ENCODE measurements at places on chromosomes 7 and 10.
A peak's percentile ranks its signal among the peaks of the same experiment; 100 is the strongest.

GRCh38 chr7:87000344-87000743 lies 59.1 kb downstream of the ELAPOR2 start:
- DNase-seq, result no peak

GRCh38 chr10:14604181-14605142 lies 170.2 kb downstream of the FAM107B start:
- DNase-seq, result no peak

DNA sequence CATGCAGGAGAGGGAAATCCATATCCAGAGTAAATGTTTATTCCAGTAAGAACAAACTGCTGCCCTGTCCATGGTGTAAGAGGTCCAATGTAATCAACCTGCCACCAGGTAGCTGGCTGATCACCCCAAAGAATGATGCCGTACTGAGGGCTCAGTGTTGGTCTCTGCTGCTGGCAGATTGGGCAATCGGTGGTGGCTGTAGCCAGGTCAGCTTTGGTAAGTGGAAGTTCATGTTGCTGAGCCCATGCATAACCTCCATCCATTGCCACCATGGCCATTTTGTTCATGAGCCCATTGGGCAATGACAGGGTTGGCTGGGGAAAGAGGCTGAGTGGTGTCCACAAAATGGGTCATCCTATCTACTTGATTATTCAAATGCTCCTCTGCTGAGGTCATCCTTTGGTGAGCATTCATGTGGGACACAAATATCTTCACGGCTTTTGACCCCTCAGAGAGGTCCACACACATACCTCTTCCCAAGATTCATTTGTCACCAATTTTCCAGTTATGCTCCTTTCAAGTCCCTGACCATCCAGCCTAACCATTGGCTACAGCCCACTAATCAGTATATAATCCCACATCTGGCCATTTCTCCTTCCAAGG lies 23.3 kb upstream of the PAPSS2 start:
- DNase-seq, result no peak

GRCh38 chr7:151684408-151685175 lies 164.9 kb upstream of the RHEB start:
- no peak for DNase-seq

GRCh38 chr10:120075349-120075748 lies 182.8 kb downstream of the SEC23IP start:
- DNase-seq, result no peak

DNA sequence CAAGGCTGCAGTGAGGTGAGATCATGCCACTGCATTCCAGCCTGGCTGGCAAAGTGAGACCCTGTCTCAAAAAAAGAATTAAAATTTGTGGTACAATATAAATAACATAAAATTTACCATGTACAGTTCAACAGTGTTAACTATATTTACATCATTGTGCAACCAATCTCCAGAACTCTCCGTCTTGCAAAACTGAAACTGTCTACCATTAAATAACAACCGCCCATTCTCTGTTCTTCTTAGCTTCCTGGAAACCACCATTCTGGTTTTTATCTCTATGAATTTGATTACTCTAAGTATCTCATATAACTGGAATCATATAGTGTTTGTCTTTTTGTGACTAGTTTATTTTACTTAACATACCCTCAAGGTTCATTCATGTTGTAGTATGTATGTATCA lies 167.6 kb downstream of the AUTS2 start:
- no peak for DNase-seq

- DNase-seq, result peak; percentile 20
These were observed 302.7 kb downstream of the RPS24 start for GRCh38 chr10:78336402-78336791.

DNA sequence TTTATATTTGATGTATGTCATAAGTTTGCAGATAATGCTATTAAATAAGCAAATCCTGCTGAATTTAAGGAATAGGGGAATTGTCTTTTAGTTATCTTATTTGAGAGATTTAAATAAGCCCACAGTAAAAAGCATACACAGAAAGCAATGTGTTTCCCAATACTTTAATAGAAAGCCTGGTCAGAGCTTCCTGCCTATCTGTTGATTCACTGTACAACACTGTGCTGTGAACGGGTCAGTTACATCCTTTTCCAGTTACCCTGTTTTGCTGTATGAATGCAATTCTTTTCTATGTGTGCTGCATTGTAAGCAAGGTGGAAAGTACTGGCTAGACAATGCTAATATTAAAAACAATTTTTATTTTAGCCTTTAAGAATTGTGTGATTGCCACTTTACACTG lies 81.2 kb downstream of the ANKRD7 start:
- DNase-seq, result no peak

GRCh38 chr7:80380957-80381356 lies 130.9 kb downstream of the GNAT3 start:
- no peak for DNase-seq

DNA sequence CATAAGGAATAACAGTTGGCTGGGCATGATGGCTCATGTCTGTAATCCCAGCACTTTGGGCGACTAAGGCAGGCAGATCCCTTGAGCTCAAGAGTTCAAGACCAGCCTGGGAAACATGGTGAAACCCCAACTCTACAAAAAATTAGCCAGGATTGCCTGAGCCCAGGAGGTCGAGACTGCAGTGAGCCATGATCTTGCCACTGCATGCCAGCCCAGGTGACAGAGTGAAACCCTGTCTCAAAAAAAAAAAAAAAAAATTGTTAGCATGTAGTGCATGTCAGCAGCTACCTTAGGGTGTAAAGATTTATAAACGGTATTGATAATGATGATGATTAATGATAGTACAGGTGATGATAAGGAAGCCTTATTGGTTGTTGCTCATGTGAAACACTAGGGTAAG lies 331.2 kb upstream of the FZD1 start:
- no peak for DNase-seq

GRCh38 chr10:4943821-4944220 lies 19.4 kb upstream of the AKR1C1 start:
- no peak for DNase-seq

GRCh38 chr7:77328669-77329068 lies 87.5 kb downstream of the GSAP start:
- DNase-seq, result no peak
